ENCODE measurements at places on chromosomes 12 and 14.

- DNase-seq = no peak
Measured at GRCh38 chr12:106493531-106493930, 89.3 kb upstream of the RFX4 start.

DNA sequence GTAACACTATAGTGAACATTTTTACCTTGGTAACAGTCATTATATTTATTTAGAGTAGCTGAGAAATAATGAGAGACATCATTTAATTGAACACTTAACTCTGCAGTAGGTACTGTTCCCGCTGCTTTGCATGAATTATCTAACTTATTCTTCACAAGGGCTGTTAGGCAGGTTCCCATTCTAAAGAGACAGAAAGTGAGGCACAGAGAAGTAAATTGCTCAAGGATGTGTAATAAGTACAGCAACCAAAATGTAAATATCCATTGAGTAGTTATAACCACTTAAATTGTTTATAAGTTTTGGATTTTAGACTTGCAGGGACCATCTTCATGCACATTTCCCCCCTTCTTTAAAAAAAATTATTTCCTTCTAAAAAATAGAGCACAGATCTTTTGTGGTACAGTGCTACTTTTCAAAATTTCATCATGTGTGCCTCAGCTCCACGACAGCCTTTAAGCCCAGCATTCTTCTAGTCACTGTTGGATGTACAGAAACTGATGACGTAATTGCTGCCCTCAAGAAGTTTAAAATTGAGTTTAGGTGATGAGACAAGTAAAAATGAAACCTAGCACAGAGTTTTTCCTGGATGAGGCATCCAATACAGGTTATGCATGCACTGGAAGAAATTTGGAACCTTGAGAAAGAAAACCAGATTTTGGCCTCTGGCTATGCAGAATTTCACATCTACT is 6.0 kb upstream of the MANSC4 start:
- no peak for DNase-seq

GRCh38 chr12:108701779-108702441 is 29.4 kb downstream of the CORO1C start:
- no peak for DNase-seq

DNA sequence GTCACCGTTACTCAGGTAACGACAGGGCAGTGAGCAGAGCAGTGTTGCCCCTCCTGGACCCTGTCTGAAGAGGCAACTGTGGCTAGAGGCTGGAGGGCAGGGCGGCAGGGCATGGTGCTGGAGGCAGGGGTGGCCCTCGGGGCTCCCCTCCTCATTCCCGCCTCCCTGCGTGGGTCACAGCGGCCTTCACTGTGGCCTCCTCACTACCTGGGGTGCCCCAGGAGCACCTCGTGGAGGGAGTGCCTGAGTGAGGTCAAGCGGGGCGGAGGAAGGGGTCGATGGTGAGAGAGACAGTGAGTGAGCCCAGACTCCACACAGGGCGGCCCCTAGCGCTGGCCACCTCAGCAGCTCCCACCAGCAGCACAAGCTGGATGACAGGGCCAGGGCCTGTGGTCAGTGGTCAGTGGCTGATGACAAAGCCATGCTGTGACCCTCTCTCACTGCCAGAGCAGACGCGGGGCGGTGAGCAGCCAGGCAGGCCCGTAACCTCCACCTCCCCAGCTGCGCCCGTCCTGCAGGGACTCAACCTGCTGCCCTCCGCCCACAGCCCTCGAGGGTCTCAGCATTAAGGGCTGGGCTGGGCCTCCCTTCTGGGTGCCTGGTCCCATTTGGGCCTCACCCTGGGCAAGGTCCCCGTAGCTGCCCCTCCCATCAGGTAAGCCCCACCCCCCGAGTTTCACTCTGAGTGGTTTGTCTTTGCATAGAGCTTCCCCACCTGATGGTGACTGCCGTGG is 17.8 kb downstream of the GPR132 start:
- DNase-seq = no peak

GRCh38 chr12:111455448-111456320 is 50.0 kb downstream of the SH2B3 start:
- DNase-seq = no peak

GRCh38 chr14:41668356-41668755 is 61.7 kb downstream of the LRFN5 start:
- no peak for DNase-seq
